CD4-positive, alpha-beta T cell treated with Interleukin-21 for 1 hour (primary cell): ENCODE measurements at places on chromosomes 1 and 21.

DNA sequence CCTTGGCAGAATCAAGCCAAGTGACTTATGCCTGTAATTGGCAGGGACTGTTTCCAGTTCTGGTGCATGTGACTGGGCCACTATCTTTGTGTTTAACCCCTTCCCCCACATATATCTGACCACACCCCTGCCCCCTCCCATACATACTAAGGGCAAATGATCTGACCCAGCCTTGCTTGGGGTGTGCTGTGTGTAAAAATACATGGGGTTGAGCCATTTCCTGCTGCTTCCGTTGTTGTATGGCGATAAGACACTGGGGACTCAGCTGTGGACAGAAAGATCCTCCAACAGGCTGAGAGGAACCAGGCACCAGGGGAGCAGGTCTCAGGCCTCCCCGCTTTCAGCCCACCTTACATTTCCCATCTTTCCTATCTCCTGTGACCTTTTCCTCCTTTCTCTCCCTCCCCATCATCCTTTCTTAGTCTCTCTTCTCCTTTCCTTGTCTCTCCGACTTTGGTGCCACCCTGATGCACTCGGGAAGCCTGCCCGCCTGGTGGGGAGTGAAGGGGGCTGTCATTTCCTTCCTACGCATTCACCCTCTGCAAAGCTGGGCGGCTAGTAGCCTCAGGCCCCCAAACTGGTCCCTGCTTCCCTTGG, 39.7 kb downstream of the TMCC2 start:
- DNase-seq = no peak

- DNase-seq = no peak
These were observed 14.2 kb downstream of the TRAF5 start for GRCh38 chr1:211340622-211341507.

DNA sequence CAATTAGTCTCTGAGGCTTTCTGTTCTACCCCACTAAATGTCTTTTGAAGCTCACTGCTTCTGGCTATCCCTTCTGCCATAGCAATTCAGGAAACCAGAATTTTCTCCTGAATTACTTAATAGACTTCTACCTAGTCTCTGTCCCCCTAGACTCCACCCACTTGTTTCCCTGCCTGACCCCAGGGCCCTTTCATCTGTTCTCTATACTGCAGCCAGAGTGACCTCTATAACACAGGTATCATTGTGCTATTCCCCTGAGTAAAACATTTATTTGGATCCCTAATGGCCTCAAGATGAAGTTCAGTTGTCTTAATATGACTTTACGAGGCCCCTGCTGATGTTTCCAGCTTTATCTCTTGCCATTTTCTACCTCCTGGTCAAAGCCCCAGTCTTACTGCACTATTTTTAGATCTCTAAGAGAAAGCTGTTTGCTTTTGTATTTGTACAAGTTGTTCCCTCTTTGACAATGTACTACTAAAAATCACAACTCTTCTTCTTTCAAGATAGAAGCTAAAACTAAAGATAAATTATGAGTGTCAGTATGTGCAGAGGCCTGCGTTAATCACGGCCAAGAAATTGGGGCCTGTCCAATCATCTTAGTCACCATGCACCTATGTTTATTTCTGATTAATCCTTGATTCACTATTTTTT, 54.5 kb downstream of the ATP1B1 start:
- no peak for DNase-seq

DNA sequence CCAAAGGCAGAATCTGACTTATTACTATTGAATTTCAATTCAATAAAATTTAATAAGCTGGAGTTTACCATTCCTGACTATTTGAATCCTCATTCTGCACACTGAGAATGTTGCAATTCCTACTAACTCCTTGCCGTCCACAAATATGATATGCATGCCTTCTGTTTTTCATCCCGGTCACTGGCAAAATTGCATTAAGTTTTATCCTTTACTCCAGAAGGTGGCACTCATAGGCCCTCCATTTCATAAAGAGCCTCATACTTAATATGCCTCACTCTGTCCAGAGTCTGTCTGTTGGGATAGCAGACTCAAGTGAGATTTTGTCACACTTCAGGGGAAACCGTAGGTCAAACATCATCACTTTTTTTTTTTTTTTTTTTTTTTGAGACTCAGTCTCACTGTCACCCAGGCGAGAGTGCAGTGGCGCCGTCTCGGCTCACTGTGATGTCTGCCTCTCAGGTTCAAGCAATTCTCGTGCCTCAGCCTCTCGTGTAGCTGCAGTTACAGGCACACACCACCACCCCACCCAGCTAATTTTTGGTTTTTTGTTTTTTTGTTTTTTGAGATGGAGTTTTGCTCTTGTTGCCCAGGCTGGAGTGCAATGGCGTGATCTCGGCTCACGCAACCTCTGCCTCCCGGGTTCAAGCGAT, 27.3 kb downstream of the F11R start:
- DNase-seq = peak; percentile 24

DNA sequence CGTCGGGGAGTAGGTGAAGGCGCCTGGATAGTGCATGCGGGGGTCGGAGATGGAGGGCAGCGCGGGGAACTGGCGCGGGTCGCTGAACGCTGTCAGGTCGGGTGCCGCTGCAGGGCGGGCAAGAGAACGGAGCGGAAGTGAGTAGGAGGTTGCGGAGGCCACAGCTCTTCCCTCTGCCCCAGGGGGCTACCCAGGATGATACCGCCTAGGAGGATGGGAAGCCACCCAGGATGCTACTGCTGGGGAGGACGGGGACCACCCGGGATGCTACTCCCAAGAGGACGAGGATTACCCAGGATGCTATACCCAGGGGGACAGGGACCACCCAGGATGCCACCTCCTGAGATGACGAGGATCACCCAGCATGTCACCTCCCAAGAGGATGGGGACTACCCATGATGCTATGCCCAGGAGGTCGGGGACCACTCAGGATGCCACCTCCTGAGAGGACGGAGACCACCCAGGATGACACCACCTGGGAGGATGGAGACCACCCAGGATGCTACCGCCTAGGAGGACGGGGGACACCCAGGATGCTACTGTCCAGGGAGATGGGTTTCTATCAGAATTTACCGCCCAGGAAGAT, 123.8 kb downstream of the CLIC6 start:
- no peak for DNase-seq

- DNase-seq = no peak
These were observed 36.3 kb downstream of the MSTO1 start for GRCh38 chr1:155646307-155646706.

GRCh38 chr1:17689011-17689410, 66.1 kb upstream of the ACTL8 start:
- no peak for DNase-seq

DNA sequence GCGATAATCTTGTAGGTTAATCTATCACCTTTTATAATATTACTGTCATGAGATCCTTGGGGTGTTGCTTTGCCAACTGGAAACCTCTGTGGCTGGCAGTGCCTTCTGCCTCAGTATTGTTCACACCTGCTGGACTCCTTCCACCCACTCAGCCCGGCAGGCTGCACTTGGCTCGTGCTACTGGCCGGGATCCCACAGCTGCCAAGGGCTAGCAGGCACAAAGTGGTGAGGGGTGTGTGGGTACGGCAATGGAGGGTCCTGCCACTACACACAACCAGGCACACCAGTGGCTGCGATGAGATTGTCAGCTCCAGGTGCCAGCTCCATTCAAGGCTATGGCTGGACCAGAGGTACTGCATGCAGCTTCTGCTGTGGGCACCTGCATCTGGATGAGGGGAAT, 191.2 kb upstream of the LYPLAL1 start:
- no peak for DNase-seq

- no peak for DNase-seq
These were observed 167.6 kb upstream of the ADAMTS5 start for GRCh38 chr21:27134516-27134915.

DNA sequence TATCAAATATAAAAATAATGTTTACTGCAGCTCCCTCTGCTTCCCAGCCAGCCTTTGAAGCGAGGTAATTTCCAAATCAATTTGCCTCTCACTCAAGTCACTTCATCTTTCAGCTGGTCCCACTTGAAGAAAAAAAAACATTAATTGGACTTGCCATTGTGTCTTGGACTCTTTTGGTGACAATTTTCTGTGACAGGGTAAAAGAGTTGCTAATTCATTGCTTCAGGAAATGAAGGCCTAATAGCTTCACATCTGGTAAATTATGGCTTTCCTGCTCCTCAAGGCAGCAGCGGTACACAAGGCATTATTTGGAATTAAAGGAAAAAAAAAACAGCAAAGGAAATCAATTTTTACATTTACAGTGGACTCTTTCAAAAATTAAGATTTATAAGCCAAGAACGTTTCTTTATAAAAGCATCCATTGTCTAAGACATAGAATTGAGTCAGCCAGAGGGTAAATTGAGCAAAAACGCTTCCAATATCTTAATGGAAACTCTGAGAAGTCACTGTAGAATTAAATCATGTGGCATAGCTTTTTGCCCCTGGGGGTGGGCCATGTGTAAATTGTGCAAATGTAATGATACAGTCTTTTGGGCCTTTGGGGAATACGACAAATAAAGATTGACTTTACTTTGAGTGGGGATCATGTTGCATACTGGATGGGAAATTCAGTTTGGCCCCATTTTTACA, 102.5 kb downstream of the LYPLAL1 start:
- DNase-seq = no peak

GRCh38 chr1:1873186-1873585, 17.7 kb downstream of the GNB1 start:
- no peak for DNase-seq

DNA sequence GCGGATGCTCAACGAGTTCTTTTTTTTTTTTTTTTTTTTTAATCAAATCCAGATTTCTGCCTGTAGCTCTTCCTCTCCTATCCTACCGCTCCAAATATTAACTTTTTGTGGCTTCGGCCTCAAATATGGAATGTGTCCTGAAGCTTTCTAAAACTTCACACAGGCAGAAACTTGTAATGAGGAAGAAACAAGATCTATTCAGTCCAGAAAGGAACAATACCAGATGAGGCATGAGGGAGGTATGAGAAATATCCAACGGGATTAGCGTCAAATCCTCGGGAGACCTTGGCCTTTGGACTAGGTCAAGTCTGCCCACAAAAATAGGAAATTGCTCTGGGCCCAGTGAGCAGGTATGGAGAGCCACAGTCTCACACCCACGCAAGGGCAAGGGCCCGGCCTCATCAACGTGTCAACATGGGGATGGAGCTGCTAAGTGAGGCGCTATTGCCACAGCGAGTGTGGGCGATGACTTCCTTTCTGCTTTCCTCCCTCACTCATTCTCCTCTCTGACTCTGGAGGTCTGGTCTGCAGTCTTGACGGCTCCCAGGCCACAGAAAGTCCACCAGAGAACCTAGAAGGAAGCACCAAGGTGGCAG, 66.6 kb downstream of the BCAR3 start:
- DNase-seq = no peak

GRCh38 chr1:94670273-94670672, 128.7 kb upstream of the F3 start:
- no peak for DNase-seq

- DNase-seq = no peak
These were observed 1.7 kb upstream of the ARL8A start for GRCh38 chr1:202146279-202146678.

DNA sequence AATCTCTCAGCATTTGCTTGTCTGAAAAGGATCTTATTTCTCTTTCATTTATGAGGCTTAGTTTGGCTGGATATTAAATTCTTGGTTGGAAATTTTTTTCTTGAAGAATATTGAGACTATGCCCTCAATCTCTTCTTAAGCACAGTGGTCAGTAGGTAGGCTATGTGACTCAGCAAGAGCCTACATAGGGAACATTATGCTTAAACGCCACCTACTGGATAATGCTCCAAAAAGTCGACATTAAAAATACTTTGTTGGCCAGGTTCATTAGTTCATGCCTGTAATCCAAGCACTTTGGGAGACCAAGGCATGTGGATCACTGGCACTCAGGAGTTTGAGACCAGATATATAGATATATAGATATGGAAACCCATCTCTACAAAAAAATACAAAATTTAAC, 678.0 kb upstream of the USP24 start:
- no peak for DNase-seq

DNA sequence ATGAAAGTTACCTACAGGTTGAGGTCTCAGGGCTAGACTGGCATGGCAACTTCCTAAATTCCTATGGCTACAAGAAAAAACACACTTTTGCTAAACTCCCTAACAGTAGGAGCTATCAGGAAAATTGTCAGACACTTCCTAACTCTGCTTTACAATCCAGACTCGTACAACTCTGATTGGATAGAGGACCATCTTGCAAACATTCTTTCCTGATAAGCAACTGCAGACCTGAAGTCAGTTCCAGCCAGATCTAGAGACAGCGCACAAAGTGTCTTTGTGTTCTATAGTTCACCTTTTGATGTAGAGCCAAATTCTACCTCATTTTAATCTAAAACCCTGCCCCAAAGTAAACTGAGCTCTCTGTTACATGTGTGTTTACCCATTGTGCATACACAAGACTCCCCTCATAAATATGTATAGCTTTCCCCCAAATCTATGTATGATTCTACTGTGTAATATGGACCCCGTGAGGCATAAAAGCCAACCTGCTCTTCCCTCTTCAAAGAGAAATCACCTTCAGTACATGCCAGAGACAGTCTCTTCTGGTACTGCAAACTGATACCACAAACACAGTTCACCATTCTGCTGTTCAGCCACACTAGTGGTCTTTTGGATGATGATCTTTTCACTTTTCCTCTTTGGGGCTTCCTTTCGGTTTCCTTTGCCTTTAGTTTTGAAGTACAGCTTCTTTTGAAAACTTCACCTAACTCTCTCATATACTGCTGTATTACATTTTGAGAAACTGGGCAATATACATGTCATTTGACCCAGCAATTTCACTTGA, 21.7 kb downstream of the ZP4 start:
- no peak for DNase-seq

DNA sequence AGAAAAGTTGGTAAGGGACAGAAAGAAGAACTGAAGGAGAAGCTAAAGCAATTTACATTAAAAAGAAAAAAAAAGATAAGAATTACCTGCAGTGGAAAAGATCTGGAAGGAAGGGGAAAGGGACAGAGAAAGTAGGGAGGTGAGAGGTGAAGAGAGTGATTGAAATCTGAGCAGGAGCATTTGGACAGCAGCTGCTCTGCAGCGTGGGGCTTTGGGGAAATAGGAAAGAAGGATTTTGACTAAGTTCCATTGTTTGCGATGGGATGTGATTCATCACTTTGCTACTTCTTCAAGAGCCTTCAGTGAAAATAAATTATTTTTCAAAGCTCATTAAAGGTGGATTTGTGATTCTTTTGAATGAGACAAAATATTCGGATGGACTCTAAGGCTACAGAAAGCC, 26.1 kb upstream of the NMNAT2 start:
- no peak for DNase-seq

GRCh38 chr1:59667020-59667419, 147.7 kb upstream of the HOOK1 start:
- DNase-seq = no peak

DNA sequence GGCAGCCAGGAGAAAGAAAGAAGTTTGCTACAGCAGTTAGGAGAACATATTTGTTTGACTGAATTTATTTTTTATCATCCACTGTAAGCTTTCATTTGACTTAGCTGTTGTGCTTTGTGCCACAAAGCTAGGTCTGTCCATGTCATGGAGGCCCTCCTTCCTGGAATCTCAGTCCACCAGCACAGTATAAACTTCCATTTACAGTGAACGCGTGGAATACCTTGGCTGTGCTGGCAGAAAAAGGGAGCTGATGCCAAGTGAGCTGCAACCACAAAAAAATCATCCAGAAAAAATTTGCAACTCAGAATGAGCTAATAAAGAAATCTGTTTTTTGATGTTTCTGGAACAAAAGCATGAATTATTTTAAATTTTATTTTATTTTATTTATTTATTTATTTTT, 72.6 kb downstream of the ATP6V1G3 start:
- no peak for DNase-seq

GRCh38 chr1:94736073-94736472, 84.1 kb upstream of the SLC44A3 start:
- DNase-seq = no peak

GRCh38 chr1:212518188-212519054, 85.7 kb downstream of the NENF start:
- no peak for DNase-seq
